ENCODE measurements at places on chromosomes 5 and 9.

DNA sequence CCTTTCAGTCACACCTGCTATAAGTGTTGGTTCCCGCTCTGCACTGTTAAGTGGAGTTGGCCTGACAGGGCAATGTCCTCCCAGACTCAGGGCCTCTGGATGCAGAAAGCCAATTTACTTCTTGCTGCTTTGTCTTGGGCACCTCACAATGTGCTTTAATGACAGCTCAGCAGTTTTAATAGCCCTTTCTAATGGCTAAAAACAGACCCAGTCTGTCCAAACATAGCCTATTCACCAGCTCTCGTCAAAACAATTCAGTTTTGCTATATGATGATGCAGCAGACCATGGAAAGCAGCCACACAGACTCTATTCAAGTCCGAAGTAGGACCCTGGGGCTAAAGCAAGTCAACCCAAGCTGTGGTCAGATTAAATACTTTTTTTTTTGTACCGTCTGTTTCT, 529.1 kb upstream of the SEMA6A start:
- DNase-seq: no peak

DNA sequence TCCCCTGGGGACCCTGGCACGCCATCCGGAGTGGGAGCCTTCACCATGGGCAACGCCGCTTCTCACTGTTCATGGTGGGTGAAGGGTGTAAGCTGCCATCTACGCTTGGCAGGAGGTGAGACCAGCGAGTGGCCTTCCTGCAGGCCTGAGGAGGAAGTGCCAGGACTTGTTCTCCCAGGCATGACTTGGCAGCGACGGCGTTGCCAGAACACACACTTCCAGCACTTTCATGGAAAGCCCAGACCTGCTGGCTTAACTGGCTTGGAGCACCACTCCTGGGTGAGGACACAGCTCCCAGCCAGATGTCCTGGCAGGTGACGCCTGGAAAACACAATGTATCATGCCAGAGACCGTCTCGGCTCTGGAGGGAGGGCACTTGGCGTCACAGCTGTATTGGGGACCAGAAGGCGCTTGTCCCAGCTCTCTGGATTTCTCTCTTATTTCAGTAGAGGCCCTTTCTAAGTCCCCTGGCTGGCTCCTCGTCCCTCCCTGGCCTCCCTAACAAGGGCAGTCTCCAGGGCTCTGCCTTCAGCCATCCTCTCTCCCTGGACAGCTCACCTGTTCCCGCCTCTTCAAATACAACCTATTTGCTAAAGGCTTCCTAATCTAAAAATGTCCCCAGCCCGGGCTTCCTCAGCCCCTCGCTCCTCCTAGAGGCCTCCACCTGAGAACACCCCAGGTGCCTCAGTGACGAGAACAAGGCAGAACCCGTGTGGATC, 188.3 kb downstream of the OLFM1 start:
- no peak for DNase-seq

GRCh38 chr5:174844971-174845370, 120.6 kb downstream of the MSX2 start:
- DNase-seq: no peak

DNA sequence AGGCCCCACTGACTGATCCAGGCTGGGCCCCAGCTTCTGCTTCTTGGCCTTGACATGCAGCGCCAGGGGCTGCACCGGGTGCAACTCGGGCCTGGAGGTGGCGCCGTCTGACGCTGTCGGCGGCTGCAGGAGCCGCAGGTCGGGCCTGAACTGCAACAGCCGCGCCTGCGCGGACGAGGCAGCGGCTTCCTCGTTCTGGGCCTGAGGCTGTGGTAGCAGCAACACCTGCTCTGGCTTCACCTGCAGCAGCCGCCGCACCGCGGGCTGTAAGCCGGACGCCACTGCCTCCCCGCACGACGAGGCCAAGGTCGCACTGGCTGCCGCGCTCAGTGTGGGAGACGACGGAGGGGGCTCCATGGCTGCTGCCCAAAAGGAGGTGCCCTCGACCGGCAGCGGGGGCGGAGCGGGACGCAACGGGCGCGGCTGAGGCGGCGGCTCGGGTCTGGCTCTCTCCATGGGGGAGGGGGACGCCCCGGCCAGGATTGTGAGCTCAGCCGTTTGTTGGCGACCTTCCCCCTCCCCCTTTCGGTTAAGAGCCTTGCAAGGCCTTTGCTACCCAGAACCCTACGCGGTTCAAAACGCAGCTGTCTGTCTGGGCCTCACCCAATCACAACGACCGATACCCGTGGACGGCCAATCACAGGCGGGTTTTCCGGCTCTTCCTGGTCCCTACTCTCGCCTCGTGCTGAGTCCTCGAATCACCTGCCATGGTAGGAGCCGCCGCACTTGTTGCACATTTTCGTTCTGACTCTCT, 438 bp downstream of the SOX30 start:
- no peak for DNase-seq

DNA sequence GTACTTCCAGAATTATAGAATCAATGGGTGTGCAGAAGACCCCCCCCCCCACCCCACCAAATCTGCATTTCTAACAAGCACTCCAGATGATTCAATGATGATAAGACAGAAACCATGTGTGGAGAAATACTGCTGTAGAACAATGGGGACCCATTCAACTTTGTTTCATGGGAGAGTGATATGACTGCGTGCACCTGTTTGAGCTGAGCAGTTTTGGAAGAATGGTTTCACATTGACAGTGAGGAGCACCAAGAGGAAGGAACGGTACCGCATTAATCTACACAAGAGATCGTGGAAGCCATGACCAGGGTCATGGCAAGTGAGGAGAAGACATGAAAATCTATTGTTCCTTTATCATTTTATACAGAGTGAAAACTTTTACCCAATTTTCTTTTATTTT, 202.7 kb downstream of the CD180 start:
- DNase-seq: no peak

DNA sequence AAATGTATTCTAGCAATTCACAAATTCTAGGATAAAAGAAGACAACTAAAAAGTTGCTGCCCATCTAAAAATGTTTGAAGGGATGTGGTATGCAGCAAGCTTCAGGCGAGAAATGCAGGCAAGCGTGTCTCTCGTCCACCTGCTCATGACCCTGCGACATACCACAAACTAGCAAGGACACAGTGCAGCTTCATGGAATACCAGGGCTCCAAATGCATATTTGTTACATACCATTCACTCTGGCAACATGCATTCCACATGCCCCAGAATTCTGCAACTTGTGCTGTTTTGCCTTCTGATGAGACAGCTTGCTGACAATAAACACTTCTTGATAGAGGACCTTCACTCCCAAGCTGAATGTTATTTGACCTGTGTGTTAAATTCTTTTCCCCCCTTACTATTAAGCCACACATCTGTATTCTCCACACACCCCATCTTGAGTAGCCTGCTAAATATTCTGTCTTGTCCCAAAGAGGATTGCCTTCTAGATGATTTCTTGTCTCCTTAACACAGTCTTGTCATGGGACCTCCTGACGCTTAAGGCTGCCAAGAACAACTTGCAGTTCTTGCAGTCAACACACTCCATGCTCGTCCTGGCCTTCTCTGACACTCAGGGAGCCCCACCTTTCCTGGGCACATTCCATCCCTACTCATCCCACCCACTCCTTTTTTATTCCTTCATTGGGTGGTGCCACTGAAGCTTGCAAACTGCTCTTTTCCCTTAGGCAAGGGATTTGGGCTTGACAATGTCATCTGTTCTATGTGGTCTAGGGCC, 340.5 kb downstream of the PIK3R1 start:
- DNase-seq: no peak

- no peak for DNase-seq
Observed at GRCh38 chr5:54996466-54996865, 11.1 kb upstream of the ESM1 start.

GRCh38 chr5:169426784-169427183, 125.8 kb upstream of the SLIT3 start:
- DNase-seq: no peak

- DNase-seq: no peak
Observed at GRCh38 chr9:97698865-97699264, 1.7 kb upstream of the XPA start.

DNA sequence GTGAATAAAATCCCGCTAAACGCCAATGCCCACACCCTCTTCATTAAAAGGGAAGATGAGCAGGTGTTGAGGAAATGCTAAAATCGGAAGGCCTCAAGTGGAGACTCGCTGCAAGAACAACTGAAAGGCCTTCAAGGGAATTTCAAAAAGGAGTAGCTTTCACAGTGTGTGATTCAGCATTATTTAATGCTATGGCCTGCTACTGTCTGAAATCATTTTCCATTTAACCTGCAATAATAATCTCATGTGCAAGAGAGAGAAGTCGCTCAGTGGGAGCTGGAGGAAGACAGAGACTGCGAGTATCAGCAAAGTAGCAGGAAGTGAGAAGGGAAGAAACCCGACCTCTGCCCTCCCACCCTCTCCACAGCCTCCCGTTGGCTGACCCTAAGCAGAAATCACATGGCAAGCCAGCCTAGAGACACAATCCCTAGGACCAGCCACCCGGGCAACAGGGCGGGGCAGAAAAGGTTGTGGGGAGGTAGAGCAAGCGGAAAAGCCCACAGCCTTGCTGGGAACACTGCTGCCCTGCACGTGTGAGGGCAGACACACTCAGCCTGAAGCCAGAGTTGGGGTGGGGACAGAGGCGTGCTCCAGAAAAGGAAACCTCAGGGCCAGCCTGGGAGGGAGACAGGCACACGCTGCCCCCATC, 39.9 kb upstream of the CTSL start:
- DNase-seq: peak; percentile 3

DNA sequence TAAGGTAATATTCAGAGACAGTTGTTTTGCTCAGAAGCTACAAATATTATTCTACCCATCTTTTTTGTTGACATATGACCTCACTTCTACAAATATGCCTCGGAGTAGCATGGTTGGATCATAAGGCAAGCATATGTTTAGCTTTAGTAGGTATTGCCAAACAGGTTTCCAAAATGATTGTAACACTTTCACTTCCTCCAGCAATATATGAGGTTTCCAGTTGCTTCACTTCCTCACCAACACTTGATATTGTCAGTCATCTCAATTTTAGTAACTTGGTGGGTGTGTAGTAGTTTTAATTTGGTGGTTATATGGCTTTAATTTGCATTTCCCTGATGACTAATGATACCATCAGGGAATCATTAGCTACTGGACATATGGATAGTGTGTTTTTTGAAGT, 46.7 kb downstream of the TNFSF8 start:
- no peak for DNase-seq

- no peak for DNase-seq
Observed at GRCh38 chr5:153985498-153985897, 53.2 kb downstream of the FAM114A2 start.

DNA sequence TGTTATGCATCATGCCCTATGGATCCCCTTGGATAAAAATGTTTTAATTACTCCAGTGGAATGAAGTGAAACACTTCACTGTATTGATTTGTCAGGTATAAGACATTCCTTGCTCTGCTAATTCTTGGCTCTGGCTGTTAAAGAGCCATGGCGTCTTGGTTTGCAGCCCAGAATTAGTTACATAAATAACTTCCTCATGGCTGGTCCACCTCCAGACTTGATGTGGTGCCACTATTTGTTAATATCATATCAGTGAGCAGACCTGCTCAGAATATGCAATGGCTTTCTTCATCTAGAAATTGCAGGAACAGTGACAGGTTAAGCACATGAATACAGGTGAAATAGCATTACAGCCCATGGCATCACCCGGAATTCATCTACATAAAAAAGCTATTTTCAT, 446.9 kb upstream of the GRIN3A start:
- DNase-seq: no peak

DNA sequence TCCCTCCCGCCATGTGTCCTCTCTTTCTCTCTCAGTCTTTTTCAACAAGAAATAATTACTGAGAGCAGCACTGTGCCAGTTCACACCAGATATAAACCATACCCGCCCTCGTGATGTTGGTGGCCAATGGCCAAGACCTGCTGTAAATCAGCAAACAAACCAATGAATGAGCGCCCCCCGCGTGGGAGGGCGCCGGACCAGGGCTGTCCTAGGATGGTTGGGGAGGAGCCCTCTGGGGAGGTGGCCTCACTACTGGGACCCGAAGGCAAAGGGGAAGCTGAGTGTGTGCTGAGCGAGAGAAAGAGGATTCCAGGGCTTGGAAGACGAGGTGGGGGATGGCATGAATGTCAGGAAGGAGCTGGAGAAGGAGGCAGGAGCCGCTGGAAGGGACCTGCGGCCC, 51.2 kb upstream of the BARHL1 start:
- no peak for DNase-seq

DNA sequence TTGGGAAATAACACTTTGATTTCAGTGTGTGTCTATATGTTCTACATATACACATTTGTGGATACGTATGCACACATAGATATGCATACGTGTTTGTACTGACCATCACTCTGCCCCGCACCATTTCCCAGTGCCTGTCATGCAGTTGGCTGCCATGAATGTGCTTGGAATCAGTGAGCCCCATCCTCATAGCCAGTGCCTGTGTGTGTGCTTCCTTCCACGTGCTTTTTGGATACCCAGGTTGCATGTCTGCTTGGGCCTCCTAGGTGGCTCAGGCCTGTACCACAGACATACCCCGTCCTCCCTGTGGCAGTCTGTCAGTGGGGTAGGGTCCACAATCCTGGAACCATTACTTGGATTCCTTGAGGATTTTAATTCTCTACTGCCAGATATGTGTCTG, 243.6 kb downstream of the FANCC start:
- no peak for DNase-seq

- no peak for DNase-seq
Observed at GRCh38 chr5:127834094-127834531, 130.9 kb downstream of the CCDC192 start.

DNA sequence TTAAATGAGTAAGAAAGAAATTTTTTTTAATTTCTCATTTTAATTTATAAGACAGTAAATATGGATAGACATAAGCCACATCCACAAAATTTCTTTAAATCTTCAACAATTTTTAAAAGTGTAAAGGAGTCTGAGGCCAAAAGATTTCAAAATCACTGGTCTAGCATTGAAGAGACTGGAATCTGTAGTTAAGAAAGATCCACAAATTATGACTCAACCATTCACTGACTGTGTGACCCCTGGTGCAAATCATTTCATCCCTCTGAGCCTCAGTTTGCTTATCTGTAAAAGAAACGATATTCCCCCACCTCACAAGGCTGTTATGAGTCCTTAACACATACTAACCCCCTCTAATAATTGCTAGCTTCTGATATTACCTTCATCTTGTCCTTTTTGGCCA, 98.5 kb downstream of the EBF1 start:
- DNase-seq: no peak

DNA sequence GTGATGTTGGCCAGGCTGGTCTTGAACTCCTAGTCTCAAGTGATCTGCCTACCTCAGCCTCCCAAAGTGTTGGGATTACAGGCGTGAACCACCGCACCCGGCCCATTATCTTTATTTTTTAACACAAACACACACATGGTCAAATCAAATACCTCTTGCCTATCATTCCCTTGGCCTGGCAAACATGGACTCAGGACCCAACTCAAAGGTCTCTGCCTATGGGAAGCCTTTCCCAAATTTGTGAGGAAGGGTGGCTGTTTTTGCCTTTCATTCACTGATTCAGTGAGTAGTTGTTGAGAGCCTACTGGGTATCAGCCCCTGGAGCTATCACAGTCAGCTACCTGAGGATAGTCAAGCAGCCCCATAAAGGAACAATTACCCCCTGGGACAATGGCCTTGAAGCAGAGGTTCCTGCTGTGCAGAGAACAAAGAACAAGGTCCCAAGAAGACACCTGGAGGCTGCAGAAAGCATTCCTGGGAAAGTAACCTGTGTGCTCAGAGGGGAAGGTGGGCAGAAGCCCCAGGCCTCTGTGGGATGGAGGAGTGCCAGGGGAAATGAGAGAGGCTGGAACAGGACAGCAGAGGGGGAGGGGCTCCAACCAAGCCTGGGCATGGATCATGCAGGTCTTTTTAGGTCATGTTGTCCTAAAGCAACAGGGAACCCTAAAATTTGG, 126.4 kb downstream of the CRB2 start:
- no peak for DNase-seq
